ENCODE measurements at places on chromosomes 7 and 10.

DNA sequence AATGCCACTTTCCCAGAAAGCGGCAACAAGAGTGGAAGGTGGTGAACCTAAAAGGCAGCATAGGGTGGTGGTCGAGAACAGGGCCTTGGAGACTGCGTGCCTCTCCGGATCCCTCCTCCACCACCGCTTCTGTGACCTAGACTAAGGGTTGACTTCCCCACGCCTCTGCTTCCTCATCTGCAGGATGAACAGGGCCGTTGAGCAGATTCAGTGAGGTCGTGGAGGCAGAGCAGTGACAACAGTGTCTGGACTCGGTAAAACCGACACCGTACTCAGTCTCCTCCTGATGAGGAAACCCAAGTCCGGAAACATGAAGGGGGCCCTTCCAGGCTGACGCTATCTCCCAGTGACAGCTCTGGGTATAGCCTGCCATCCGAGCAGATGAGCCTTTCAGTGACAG lies 162.6 kb downstream of the CELF2 start:
- DNase-seq, result no peak

GRCh38 chr7:2105917-2106316 lies 126.8 kb downstream of the MAD1L1 start:
- no peak for DNase-seq

DNA sequence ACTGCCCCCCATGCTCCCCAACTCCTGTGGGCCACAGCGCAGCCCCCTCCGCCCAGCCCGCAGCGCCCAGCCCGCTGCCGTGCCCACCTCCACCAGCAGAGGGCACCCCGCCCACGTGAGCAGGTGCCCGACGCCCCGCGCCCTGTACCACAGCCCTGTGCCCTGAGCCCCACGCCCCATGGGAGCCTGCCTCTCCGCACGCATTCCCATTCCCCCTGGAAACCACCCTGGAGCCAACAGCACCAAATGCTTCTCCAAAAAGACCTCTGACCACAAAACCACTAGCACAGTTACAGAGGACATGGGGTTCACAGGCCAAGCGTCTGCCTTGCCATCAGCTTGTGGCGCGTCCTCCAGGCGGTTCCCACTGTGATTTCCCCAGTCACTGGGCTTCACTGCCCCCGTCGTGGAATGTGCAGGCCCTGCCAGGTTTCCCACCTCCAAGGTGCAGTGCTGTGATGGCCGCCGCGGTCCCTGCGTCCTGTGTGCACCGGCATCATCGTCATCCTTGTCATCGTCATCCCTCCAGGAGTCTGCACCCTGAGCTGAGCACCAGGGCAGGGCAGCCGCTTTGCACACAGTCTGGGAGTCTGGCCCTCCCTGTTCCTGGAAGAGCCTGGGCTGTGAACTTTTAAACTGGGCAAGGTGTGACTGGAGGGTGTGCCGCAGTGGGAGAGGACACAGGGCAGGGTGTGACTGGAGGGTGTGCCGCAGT lies 61.7 kb downstream of the PWWP2B start:
- no peak for DNase-seq

GRCh38 chr7:88669913-88670312 lies 89.6 kb upstream of the ZNF804B start:
- DNase-seq, result no peak

- DNase-seq, result no peak
These were observed 32.8 kb downstream of the CPED1 start for GRCh38 chr7:121020989-121021969.

- DNase-seq, result no peak
These were observed 1.2 kb upstream of the DNAJC9 start for GRCh38 chr10:73248259-73248724.

- DNase-seq, result no peak
These were observed 70.1 kb upstream of the CABCOCO1 start for GRCh38 chr10:61592581-61592980.

- no peak for DNase-seq
These were observed 550.8 kb downstream of the IPMK start for GRCh38 chr10:57716884-57717283.

DNA sequence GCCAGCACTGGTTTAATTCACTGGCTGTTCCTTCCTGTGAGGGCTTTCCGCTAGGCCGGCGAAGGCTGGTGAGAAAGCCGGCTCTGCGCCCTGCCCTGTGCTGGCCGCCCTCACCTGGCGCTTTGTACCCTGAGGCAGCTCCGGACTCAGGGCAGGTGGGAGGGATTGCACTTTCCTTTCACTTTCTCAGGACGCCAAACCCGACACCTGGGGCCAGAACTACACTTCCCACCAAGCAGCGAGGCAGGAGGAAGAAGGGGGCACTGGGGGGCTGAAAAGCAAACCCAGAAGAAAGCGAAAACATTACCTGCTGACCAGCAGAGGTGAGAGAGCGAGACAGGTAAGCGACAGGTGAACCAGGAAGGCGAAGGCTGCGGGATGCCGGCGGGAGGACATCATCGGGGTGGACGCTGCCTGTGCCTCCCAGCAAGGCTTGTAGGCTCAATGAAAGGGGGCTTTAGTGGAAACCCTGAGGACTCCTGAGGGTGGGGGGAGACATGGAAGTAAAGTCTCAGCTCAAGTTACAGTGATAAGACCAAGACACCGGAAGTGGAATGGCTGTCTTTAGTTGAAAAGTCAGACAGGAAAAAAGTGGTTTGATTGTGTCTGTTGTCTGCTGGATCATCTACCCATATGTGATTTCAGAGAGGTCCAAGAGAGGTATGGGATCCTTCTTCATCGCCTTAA lies at the start of gene RAB19:
Gene RAB19, plus strand, starts transcription at position 181 of the 687 bp plus-strand sequence. CDS start 3,589 bp downstream, outside the sequence.
- DNase-seq, result no peak

DNA sequence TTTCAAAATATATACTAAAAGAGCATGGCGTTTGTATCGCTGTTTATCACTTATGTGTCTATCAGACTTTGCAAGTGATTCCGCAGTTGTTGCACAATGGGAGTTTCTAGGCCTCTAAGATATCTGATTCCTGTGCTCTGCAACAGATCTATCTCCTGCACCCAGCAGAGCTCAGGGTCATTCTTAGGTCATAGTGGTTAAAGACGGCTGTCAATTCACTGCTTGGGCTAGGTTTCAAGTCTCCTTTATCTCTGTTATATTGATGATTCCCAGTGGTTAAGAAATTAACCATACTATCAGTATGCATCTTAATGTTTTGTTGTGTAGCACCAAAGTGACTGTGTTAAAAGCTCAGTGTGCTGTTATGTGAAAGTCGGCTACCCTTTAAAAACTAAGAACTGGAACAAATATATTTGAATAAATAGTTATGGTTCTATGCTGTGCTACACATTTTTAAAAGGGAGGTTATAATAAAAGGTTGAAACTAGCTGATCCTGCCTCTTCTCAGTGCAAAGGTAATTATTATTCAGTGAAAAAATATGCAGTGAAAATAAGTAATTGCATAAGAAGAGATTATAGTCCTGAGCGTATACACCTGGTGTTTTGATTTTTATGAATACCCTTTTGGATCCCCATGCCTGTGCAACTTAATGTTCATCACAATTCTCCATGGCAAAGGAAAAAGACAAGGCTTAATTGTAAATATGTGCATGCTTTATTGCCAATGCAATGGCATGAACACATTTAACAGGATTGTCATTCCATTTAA lies 24.0 kb downstream of the HOXA1 start:
- no peak for DNase-seq

DNA sequence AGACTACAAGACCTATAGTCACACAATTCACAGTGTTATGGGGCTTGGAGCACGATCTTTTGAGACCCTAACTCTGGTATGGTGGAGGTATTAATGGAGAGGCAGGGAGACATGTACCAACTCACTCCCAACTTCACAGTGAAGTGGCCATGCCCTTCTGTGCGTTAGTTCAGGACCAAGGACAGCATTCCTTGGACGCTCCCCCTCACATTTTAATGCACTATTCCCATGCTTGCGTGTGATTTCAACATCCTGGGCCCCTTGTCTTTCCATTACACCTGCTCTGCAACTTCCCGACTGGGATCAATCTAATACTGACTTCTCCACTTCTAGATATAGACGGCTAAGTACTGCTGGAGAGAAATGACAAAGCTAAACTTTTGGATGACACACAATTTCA lies 72.7 kb downstream of the PLCE1 start:
- no peak for DNase-seq

GRCh38 chr10:73922007-73922863 lies 11.3 kb downstream of the PLAU start:
- no peak for DNase-seq

DNA sequence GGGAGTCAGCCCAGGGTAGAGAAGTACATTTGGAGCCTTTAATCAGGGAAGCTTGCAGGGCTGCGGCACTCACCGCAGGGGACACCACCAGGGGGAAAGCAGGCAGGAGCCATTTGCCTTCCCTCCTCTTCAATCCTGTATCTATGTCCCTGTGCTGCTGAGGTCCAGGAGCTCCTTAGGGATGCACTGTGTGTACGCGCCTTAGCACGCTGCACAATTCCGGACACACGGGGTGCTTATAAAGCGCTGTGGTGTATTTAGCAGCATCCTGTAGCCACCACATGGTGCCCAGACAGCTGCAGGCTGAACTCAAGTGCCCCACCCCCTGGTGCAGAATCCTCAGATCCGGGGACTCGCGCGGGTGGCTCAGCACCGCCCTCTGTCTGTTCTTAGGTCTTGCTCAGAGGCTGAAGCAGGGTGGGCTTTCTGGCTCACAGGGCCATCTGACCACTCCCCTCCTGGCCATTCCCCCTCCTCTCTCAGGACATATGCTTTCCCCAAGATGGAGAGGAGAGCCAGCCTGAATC lies 421.4 kb downstream of the SDK1 start:
- no peak for DNase-seq

DNA sequence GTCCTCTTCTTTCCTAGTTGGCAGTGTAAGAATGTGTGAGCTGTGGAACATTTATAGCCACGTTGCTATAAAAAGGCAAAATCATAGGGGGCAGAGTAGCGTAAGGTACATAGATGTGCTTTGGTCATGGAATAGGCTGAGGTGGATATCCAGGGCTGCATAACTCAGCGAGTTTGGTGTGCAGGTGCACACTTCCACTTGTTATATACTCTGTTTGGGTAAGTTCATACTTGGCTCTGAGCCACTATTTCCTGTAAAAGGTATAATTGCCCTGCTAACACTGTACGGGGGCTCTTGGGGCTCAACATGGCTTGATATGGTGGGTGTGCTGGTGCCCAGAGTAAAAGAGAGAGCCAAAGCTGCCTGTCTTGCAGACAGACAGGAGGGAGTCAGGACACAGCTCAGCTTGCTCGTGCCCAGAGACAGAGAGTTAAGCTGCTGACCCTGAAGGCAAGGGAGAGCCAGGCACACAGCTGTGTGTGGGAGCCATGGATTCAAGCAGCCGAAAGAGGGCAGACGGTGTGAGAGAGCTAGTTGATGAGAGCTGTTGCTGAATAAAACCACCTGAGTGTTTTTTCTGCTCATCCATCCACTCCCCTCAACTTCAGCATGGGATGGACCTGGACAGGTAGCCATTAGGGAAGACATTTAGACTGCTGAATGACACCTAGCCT lies 126.7 kb downstream of the DKK1 start:
- no peak for DNase-seq

DNA sequence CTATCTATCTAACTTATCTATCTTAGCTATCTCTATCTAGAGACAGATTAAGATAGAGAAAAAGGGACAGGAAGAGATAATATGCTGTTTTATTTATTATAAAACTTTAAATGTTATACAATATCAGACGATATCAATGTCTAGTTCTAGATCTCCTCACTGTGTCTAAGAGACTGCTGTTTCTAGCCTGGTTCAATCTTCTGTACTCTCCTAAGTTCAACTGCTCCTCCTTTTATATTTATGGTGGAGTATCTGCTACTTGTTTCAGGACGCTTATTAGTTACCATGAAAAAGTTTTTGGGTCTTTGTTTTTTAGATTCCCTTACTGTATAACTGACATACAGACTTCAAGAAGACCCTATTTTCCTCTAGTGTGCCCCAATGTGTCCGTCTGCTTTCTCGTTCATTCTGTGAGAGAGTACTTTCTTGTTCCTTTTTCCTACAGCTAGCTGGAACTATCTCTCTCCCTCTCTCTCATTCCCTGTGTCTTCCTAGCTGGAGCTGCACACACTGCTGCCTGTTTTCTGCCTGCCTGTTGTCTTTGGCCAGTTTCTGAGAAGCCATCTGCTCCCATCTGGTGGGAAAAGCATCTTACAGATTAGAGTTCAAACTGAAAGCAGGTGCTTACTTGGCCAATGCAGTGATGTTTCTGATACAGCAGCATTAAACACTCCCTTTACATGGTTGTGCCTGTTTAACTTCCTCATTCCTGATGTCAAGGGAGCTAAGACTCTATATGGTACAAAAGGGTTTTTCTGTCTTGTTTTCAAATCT lies 49.4 kb upstream of the ARL4A start:
- no peak for DNase-seq

GRCh38 chr10:132554991-132555647 lies 17.5 kb downstream of the INPP5A start:
- DNase-seq, result no peak

GRCh38 chr7:142328551-142328950 lies 70.7 kb upstream of the PRSS58 start:
- DNase-seq, result no peak
